T-helper 9 cell (primary cell): ENCODE measurements at places on chromosomes 2 and 18.

- no peak for DNase-seq
These were observed 59.9 kb downstream of the NAT8 start for GRCh38 chr2:73582364-73582763.

DNA sequence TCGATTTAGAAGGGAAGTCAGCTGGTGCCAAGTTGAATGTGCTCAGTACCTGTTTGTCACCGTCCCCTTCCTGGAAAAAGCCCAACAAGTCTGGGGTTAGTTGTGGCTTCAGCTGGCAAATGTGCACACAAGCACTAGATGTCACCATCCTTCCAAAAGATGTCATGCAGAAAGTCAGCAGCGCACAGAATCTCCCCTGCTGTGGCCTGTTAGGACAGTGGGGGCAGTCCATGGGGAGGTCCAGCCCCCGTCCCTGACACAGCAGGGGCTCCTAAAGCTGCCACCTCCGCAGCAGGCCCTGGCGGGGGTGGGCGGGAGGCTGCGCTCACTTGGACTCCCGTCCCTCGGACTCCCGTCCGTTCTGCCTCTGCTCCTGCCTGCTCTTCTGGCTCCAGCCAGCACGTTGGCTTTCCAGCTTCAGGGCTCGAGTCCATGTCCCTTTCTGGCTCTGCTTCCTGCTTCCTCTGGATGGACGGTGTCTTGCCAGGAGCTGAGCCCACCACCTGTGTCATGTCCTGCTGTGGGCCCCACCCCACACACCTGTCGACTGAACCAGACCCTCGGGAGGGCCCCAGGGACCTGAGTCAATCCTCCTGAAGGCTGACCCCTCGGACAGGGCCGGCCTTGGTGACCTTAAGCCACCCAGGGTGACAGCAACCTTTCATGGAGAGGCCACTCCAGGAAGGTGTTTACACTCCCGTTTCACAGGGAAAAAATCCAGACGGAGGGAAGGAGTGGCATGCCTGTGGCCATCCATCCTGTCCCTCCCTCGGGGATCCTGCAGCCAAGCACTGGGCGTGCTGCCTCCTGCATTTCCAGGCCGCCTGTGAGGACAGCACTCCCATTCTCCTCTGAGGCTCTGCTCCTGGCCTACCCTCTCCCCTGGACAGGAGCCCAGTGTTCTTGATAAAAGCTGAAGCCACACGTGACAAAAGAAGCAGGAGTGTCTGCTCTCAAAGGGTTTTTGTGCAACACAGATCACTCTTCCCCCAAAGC lies 8.5 kb downstream of the RAB17 start:
- DNase-seq, result no peak

DNA sequence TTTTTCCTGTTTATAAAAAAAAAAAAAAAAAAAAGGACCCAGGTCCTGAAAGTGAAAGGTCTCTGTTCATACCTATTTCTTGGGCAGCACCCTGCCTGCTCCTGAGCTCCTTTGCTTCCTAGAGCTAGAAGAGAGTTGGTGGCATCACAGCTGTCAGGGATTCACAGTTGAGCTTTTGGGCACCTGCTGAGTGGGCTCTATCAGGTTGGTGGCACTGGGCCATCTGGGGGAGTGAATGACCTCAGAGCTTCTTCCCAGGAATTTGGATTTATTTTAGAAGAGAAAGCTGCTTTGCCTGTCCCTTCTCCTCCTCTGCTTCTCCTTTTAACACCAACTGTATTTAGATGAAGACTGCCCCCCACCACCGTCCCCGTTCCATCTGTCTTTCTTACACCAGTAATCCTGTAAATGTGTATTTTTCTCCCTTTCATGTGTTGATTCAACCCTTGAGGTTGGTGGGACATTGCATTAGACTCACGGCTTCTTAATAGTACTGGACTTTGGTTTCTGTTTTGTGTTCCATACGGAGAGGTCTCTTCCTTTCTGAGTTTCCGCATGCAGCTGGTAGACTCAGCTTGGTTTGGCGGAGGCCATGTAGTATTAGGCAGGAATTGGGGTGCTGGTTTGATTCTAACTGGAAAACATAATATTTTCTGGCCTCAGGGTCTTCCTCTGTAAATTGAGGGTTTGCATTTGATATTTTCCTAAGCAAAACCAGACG lies 7.6 kb upstream of the MGAT5 start:
- DNase-seq, result no peak

DNA sequence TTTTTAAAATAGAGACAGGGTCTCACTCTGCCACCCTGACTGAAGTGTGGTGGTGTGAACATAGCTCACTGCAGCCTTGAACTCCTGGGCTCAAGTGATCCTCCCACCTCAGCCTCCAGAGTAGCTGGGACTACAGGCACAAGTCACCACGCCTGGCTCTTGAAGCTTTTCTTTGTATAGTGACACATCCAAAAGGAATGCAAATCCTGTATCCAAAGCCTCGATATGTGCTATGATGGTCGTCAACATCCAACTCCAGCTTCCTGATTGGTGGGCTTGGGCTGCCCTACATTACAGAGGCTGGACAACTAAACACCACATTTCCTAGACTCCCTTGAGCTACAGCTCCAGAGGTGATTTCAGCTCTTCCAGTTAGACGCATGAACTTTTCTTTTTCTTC lies 101.7 kb upstream of the PGAP1 start:
- no peak for DNase-seq

DNA sequence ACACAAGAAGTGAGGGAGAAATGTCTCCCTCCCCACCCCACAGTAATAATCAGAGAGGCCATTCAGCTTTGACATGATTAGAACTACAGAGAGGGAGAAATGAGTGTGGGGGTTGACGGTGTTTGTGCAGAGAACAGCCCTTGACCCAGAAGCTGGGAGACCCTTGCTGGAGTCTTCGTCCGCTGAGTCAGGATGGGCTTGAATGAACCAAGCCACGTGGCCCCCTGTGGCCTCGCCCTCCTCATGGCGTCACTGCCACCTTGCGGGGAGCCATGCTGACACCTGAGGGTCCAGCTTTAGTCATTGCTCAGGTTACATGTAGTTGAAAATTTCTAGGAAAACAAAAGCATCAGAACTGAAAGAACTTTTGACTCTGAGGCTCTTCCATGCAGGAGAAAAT lies 101.2 kb downstream of the DGKD start:
- DNase-seq, result no peak

DNA sequence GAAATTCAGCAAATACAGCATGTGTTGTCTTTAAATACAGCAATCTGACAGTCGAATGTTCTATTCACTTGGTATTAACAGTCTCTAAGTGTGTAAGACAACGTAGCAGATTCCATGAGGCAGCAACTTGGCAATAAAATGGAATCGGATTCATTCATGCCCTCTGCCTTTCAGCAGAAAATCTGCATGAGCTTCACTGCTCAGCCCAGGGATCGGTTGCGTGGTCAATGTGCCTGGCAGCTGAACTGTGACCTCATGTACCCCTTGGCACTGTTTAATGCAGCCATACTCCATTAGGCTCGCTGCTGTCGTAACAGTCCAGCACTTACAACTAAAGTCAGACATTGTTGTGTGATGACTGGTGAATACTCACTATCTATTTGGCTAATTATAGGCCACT lies 17.7 kb upstream of the RGPD4 start:
- DNase-seq, result no peak
